ENCODE measurements at places on chromosomes 7 and 10.
A peak's percentile ranks its signal among the peaks of the same experiment; 100 is the strongest.

DNA sequence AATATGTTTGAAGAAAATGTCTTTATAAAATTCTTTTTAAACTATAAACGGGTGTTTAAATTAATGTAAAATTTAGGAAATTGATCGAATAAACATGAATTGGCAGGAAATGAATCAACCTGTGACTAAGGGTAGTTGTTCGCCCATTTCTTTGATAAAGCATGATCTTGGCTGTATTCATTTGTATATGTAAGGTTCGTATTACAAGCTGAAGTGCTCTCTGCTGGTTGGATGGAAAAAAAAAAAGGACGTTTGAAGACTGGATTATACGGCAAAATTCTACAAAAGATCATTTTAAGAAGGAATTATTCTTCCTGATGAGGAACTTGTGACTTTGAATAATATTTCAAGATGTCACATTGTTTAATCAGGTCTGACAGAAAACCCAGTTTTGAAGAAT is 185.4 kb upstream of the ANK3 start:
- no peak for DNase-seq

DNA sequence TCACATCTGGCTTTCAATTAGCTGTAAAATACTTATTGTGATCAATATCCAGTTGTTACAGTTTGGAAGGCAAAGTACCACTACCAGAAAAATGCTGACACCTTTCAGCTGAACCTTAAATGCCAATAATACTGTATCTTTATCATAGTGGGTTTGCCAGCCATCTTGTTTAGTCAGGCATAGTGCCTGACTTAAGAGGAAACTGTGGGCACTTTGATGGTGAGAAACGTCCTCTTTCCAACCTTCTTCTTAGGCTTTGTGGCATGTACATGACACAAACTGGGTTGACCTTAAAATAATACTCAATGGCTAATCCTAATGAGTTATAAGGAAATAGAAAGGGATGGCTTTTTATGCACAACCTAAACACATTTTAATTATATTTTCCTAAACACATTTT is 52.3 kb upstream of the PRR15 start:
- DNase-seq: no peak

DNA sequence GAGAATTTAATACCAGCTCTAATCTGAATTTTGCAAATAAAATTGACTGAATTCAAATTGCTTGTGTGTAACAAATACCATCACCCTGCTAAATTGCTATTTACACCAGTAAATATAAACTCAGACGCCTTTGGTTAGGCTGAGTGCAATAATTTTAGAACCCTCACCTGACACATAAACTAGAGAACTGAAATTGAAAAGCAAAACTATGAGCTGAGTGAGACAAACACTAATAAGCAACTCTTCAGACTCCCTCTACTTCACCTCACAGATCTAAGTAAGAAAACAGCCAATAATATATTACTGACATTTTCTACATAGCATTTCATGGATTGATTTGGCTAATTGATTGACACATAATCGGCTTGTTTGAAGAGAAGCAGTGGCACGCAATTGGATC is 621.2 kb downstream of the REEP3 start:
- no peak for DNase-seq

DNA sequence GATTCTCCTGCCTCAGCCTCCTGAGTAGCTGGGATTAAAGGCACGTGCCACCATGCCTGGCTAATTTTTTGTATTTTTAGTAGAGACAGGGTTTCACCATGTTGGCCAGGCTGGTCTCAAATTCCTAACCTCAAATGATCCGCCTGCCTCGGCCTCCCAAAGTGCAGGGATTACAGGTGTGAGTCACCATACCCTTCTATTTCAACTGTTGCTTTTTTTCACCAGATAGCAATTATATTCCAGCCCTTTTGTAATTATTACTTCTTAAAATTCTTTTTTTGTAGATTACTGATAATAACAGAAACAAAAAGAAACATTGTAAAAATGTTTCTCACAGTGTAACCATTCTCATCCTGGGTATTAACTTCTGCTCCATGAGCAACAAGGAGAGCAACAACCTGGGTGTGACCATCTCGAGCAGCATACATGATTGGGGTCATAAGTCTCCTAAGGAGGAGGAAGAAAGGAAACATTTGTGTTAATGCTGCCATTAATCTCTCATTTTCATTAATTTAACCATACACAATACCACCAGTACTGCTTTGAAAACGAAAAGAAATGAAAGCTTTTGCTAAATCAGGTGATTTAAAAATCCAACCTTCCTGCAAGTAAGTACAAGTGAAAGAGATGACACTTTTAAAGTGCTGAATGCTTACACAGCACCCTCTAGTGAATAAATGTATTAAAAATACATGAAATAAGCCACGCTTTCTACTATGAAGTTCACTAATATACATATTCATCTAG is 41.8 kb downstream of the ASZ1 start:
- DNase-seq: no peak

DNA sequence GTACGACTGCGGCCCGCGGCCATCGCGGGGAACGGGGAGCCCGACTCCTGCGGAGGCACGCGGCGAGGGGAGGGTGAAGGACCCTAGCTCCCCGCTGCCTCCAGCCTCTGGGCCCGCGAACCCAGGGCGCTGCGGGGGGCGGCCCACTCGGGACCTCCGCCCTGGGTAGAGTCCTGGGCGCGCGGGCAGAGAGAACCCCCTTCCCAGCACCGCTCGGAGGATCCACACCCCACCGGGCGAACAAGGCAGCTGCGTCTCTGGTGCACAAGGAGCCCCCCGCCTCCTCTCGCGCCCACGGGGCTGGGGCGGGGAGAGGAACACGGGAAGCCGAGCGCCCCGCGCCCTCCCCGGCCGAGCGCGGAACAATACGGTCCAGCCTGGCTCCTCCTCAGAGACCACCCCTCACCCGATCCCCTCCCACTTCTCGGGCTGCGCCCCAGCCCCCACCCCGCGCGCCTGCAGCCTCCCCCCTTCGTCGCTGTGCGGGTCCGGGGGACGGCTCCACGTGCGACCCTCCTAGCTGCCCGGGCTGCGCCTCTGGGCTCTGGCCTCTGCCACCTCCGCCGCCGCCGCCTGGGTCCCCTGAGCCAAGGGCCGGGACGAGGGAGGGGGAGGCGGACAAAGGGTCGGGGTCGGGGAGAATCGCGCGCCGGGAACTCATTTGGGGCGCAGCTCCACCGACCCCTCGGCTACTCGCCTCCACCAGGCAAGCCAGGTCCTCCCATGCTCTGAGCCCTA is at the start of gene WDR86:
WDR86 (minus strand) TSS at position 372 of the 738 bp plus-strand sequence. CDS start 449 bp downstream, outside the sequence.
- DNase-seq: no peak

DNA sequence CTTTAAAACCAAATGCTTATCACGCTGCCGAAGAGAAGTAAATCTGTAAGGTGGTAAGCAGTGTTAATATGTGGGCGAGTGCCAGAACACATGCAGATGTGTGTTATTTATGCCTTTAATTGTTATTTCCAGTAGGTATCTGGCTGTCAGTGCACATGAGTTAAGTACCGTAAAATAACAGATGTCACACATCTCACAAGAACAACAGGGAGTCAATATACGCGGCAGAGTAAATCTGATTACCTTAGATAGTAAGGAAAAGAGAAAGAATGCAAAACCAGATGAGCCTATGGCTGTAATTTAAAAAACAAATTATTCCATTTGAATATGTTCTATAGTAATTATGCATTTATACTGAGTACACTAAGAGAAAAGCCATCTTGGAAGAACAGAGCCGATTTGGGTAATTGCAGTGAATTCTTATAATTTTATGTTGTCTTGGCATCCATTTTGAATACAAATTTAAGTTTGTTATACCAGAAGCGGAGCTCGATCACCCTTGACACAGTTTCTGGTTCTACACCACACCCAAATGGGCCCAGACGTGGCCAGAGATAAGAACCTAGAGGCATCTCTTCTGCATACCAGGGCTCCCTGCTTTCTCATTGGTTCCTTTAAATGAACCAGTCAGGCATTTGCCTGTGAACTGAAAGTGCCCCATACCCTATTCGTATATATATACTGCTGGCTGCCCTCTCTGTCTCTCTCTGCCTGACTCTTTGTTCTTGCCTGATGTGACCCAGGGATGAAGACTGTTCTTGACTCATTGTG is 34.8 kb downstream of the DNAJB9 start:
- DNase-seq: no peak

GRCh38 chr10:54800741-54801421 is at the start of gene PCDH15:
Gene PCDH15 (minus strand): TSS chr10:54801231. CDS start chr10:54664262, 136,969 bp downstream.
- DNase-seq: no peak

- peak; percentile 62 for DNase-seq
Measured at GRCh38 chr7:91264046-91264923, at the start of gene FZD1. Gene FZD1 (plus strand): TSS chr7:91264433. CDS start chr7:91264881, 448 bp downstream.
